ENCODE measurements at places on chromosomes 11 and 22. TPM values are rescaled to one million over a fixed set of nuclear protein-coding genes. Genes with fewer than 3 reads are reported as not detected.

The C22orf15 gene
- total RNA-seq = not detected

- DNase-seq = no peak
Observed at GRCh38 chr22:37274380-37274862, 7.9 kb upstream of the CYTH4 start.

The BACE1 gene
- 0.27 TPM for total RNA-seq

- DNase-seq = no peak
Observed at GRCh38 chr11:102528618-102529017, 1.9 kb downstream of the MMP7 start.
